ENCODE measurements at places on chromosomes 5 and 9.

GRCh38 chr9:107409581-107410389, 79.8 kb downstream of the KLF4 start:
- DNase-seq, result no peak

- no peak for DNase-seq
Observed at GRCh38 chr9:131918481-131918880, 161.2 kb downstream of the MED27 start.

- DNase-seq, result no peak
Observed at GRCh38 chr5:130875656-130876055, 289.4 kb downstream of the HINT1 start.

DNA sequence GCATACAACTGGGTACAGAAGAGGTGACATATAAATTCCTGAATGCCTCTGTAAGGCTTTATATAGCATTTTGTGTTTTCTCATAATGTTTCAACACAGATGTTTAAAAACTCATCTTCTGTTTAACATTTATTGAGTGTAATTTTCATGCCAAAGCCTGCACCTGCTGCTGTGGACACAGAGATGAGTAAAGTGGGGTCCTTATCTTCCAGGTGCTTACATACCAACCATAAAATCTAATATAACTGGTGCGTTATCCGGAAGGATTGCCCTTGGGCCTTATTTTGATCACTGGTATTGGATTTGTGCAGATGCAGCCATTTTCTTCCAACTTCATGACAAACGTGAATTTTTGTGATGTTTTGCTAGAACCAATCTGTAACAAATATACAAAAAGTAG, 222.3 kb downstream of the DMRT2 start:
- DNase-seq, result no peak

- no peak for DNase-seq
Observed at GRCh38 chr5:174723979-174724483, 351 bp upstream of the MSX2 start.

DNA sequence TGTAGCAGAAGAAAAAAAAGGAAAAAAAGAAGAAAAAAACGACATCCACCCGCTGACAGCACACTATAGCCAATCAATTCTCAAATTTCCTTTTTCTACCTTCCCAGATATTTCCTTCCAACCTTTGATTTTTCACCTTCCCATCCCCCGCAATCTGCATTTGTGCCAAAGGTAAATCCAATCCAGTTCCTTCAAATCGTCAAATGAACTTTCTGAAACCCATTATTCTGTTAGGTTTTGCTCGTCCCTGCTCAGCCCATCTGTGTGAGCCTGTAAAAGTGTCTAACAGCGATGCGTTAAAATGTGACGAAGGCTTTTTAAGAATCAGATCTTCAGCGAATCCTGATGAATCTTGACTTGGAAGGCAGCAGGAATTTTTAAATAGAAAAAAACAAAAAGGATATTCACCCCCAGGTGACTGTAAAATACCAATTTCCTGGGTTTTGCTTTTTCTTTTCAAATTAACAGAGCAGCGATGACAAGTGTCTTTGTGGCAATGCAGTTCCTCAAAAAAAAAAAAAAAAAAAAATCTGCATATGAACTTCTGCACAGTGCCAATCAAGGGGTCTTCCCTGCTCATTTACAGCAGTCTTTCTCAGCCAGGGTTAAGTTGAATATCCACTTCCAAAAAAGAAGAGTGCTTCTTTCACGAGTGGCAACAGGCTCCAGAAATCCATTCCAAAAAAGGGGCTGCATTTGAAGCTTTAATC, 367 bp upstream of the SHC3 start:
- no peak for DNase-seq

GRCh38 chr5:105836268-105836667, 1834.5 kb downstream of the EFNA5 start:
- no peak for DNase-seq

GRCh38 chr9:36728651-36729520, 156.2 kb downstream of the MELK start:
- peak; percentile 27 for DNase-seq

- DNase-seq, result no peak
Observed at GRCh38 chr5:145237843-145238242, 597.3 kb downstream of the PRELID2 start.

- no peak for DNase-seq
Observed at GRCh38 chr9:117725426-117725887, 21.3 kb downstream of the TLR4 start.

DNA sequence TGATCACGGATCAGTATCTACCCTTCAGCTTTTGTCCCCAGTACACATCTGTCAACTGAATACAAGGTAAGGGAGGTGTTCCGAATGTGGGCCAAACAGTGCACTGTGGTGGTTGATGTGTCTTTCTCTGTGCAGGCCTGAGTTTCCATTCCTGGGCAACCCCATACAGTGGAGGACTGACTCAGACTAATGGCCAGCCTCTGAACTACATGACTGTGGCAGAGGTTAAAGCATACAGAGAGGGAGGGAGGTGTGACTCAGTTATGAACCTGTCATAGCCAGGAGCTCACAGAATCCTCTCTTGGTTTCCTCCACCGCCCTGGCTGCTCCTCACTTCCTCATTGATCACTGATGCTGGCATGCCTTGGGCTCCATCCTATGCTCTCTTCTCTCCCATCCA, 136.4 kb upstream of the TAS2R1 start:
- DNase-seq, result no peak

DNA sequence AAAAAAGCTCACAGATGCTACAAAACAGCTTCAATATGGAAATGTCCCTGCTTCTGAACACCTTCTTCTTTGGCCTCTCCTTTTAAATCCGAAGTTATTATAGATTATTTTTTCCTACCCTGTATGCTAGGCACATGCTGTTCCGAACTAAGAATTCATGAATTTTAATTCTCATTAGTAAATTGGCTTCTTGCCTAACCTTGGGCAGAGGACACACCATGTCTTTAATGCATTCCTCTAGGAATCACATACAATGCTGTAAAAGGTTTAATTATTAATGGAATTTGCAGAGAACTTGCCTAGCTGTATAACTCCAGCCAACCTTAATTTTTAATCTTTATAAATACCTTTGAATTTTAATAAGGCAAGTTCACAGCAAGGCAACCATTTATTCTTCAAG, 234.4 kb downstream of the NTRK2 start:
- no peak for DNase-seq

- no peak for DNase-seq
Observed at GRCh38 chr5:677131-678101, 15.7 kb downstream of the TPPP start.
